ENCODE measurements at places on chromosomes 6 and 20.
A peak's percentile ranks its signal among the peaks of the same experiment; 100 is the strongest.

GRCh38 chr20:32031007-32031958 is 20.8 kb upstream of the HCK start:
- peak; percentile 39 for DNase-seq

- DNase-seq = no peak
Observed at GRCh38 chr6:82030301-82030700, 217.2 kb downstream of the IBTK start.

DNA sequence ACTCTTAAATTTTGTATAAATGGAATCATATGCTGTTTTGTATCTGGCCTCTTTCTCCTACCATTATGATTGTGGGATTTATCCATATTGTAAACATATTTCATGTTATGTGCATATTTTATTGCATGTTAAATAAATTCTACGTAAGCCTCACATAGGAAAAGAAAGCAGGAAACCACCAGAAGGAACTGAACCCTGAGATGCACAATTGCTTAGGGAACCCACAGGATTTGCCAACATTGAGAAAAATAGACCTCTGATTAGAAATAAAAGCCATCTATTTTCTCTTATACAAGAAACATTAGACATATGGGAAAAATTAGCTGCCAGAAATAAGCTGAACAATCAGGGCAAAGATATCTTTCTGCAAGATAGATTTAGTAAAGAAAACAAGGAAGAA is 111.2 kb upstream of the CARMIL1 start:
- DNase-seq = no peak

DNA sequence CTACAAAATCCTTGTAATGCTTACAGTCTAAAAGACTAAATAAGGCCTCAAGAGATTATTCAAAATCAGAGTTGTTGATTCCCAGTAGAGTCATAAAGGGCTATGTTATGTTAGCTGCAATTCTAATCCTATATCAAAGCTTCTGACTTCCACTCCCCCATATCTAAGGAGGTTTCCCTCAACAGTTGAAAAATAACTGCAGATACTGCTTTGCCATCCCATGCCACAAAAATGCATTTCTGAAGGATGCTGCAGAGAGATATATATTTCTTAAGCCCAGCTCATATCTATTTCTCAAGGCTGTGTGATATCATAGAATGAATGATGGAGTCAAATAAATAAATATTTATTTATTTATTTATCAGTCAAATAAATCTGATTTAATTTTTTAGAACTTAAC is 332.3 kb downstream of the LAMA2 start:
- no peak for DNase-seq

GRCh38 chr6:113630738-113631535 is 226.2 kb upstream of the MARCKS start:
- no peak for DNase-seq

All from AG04450 (cell line).